ENCODE measurements at places on chromosomes 3 and 15. TPM values are rescaled to one million over a fixed set of nuclear protein-coding genes. Genes with fewer than 3 reads are reported as not detected.

The IL5RA gene
- not detected for total RNA-seq

The GP9 gene
- total RNA-seq, result not detected

The SHQ1 gene
- 27.5 TPM for total RNA-seq

- no peaks in the 10 kb centered on the region for H3K27me3 ChIP-seq
- peaks cover 6% of the 10 kb centered on the region for H3K4me1 ChIP-seq
- peaks cover 2% of the 10 kb centered on the region for H3K36me3 ChIP-seq
- H3K27ac ChIP-seq, result no peak overlapping the region
- no peak for DNase-seq
- H3K4me3 ChIP-seq, result no peak overlapping the region
These were observed 22.0 kb downstream of the RAB27A start for GRCh38 chr15:55267401-55268175.

Measured in chondrocyte (in vitro differentiated cells).